ENCODE measurements at places on chromosomes 2 and 18. TPM values are rescaled to one million over a fixed set of nuclear protein-coding genes. Genes with fewer than 3 reads are reported as not detected.

ARHGAP15 gene
- 56.2 TPM for total RNA-seq

DNA sequence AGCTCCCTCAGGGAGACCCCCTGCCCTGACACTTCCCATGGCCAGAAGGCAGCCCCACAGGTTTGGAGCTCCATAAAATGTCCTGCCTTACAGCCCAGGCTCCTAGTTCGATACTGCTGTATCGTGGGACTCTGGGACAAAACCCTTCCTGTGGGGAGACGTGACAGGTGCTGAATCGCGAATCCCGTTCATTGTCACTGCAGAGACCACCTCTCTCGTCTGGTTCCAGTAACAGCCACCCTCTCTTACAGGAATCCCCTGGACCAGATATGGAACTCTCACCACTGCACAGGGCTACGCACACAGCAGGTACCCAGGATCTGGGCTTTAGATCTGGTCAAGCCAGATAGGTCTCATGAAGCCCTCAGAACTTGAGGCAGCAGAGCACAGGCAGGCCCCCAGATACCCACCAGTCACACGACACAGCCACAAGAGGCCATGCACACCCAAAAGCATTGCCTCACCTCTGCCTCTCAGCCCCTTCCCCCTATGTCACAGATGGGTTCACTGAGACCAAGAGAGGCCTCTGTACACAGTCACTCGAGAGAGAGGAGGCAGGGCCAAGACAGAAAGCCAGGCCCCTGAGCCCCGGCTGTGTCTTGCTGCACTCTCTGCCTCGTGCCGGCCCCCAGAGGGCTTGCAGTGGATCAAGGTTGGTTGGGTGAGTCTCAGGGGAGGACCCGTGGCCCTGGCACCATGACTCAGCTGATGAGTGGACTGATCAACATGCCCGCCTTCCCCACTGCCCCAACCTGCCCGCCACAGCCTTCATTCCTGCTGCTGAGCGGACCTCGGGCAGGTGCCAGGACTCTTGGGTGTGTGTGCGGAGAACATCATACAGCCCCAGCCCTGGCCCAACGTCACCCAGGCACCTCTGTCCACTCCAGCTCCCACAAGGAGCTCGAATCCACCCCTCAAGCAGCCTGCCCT lies 7.6 kb downstream of the SDC1 start:
- H3K4me1 ChIP-seq, result no peaks in the 10 kb centered on the region
- no peak for DNase-seq
- peaks cover 27% of the 10 kb centered on the region for H3K27me3 ChIP-seq
- no peak overlapping the region for H3K4me3 ChIP-seq
- H3K36me3 ChIP-seq, result no peaks in the 10 kb centered on the region

MAP3K19 gene
- total RNA-seq, result not detected

- DNase-seq, result peak; percentile 91
- no peak overlapping the region for H3K27ac ChIP-seq
- H3K4me3 ChIP-seq, result no peak overlapping the region
- H3K4me1 ChIP-seq, result no peaks in the 10 kb centered on the region
- H3K36me3 ChIP-seq, result no peaks in the 10 kb centered on the region
Measured at GRCh38 chr2:239035361-239035814, 187.5 kb downstream of the TWIST2 start.

- no peaks in the 10 kb centered on the region for H3K36me3 ChIP-seq
- no peak overlapping the region for H3K4me3 ChIP-seq
- no peaks in the 10 kb centered on the region for H3K4me1 ChIP-seq
- H3K27me3 ChIP-seq, result no peaks in the 10 kb centered on the region
Measured at GRCh38 chr2:18855027-18855426, 265.7 kb upstream of the NT5C1B start.

SPIRE1 gene
- 7.6 TPM for total RNA-seq

DNA sequence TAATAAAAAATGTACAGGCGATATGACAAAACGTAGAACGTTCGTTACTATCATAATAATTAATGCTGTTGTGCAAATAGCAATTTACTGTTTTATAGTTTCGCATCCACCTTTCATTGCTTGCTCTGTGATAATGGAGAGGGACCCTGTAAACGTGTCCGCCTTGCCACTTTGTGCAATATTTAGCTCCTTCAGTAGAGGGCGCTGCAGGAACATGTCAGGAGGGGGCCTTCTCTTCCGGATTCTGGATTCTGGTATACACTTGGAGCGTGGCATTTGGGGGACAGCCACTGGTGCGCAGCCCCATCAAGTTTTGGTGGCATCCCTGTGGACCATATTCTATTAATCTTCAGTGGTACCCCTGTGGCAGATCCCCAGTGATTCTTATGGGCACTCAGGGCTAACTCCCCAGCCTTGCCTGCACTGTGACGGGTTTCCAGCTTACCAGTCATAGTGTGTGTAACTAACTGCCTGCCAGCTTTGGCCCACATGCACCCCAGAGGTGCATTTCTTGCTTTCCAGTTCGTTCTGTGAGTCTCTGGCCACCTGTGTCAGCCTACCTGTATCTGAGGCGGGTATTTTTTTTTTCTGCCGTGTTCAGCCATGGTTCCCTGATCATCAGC lies 140.3 kb downstream of the CYRIA start:
- H3K4me1 ChIP-seq, result no peaks in the 10 kb centered on the region
- H3K27me3 ChIP-seq, result peaks cover 5% of the 10 kb centered on the region
- H3K4me3 ChIP-seq, result no peak overlapping the region
- peak; percentile 73 for DNase-seq
- no peak overlapping the region for H3K27ac ChIP-seq

CDK5R2 gene
- total RNA-seq, result not detected

TMEM37 gene
- not detected for total RNA-seq

LIMS3 gene
- not detected for total RNA-seq

CCDC85A gene
- total RNA-seq, result not detected

ELMOD3 gene
- total RNA-seq, result 16.7 TPM

DNA sequence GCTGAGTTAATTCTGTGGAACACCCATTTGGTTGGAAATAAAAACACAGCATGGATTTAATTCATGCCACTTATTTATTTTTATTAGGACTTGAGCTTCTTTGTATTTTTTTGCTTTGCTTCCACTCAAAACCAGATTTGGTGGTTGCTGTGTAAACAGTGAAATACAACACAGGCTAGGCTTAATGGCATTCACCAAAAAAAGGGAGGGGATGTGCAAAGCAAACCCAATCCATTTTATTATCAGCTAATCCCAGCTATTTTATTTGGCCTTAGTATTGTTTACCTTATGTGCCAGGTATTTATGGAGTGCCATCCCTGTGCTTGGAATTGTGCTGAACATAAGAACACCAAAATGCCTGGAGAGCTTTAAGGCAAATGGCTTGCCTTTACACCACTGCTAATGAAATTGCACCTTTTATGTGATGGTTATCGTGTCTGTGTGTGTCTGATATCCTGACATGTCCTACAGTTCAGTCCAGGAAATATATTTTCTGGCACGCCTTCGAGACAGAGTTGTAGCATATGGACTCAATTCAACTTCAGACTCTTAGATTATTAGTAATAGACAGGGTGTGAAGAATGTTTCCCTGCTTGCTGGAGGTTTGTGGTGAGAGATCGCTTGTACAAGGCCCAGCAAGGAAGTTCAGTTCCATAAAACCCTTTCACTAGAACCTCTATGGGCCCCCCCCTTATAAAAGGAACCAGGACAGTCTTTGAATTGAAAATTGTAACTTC lies 99.6 kb downstream of the PRPF40A start:
- no peak overlapping the region for H3K4me3 ChIP-seq
- DNase-seq, result no peak
- no peak overlapping the region for H3K27ac ChIP-seq
- peaks cover 9% of the 10 kb centered on the region for H3K4me1 ChIP-seq

APCDD1 gene
- not detected for total RNA-seq

GRCh38 chr18:59701272-59701671 lies 4.0 kb upstream of the CCBE1 start:
- H3K4me1 ChIP-seq, result peaks cover 6% of the 10 kb centered on the region
- no peaks in the 10 kb centered on the region for H3K36me3 ChIP-seq
- DNase-seq, result no peak
- no peak overlapping the region for H3K27ac ChIP-seq

VAMP8 gene
- 90.9 TPM for total RNA-seq

FIGN gene
- total RNA-seq, result not detected

ALS2 gene
- total RNA-seq, result 11.3 TPM

DNA sequence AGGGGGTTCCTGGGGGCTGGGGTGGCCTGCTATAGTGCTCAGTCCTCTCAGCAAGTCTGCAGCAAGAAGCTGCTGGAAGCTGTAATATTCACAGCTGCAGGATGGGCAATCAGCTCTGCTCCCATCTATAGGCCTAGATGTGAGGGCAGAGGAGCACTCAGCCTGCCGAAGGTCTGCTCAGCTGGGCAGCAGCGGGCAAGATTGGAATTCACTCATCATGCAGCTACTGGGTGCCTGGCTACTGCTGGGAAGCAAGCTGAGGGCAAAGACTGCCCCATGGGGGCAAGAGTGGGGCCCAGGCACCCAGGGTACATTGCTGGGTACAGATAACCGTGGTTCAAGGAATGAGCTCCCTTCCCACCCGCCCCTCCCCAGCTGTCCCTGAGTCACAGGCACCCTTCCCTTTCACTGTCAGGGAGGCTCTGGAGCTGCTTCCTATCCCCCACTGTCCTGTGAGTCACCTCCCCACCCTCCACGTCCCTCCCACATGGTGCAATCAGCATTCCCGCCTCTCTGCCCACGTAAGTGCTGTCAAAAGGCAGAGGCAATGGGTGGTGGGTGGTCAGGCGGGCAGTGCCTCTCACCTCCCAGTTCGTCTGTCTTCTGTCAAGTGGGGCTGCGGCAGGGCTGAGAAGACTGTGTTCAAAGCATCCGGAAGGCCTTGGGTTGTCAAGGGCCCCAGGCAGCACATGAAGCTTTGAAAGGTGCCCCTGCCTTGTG lies 169.2 kb downstream of the TRIM43 start:
- H3K36me3 ChIP-seq, result no peaks in the 10 kb centered on the region
- no peaks in the 10 kb centered on the region for H3K27me3 ChIP-seq
- no peak overlapping the region for H3K4me3 ChIP-seq
- H3K4me1 ChIP-seq, result no peaks in the 10 kb centered on the region
- H3K27ac ChIP-seq, result no peak overlapping the region

GRCh38 chr2:101063352-101064124 lies 61.4 kb downstream of the RPL31 start:
- no peaks in the 10 kb centered on the region for H3K4me1 ChIP-seq
- H3K36me3 ChIP-seq, result no peaks in the 10 kb centered on the region
- H3K27me3 ChIP-seq, result no peaks in the 10 kb centered on the region
- no peak for DNase-seq

DNA sequence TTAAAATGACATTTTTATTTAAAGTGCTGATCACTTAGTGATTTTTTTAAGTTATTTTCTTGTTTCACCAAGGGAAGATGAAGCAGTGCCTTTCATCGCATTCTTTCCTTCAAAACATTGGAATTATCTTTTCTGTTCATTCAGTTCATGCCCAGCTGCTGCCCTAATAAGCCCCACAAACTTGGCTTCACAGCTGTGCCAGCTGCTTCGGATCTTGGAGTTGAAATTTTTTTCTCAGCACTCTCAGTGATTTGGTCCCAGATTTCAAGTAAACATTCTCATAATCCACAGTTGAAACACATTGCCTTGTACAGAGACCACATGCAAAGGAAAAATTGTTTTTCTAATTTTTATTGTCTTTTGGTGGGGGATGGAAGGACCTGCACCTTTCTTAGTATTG lies 353.3 kb upstream of the LRP1B start:
- no peaks in the 10 kb centered on the region for H3K36me3 ChIP-seq
- H3K27ac ChIP-seq, result no peak overlapping the region
- H3K27me3 ChIP-seq, result no peaks in the 10 kb centered on the region
- DNase-seq, result no peak
- H3K4me3 ChIP-seq, result no peak overlapping the region

- peaks cover 13% of the 10 kb centered on the region for H3K27me3 ChIP-seq
- H3K36me3 ChIP-seq, result no peaks in the 10 kb centered on the region
- H3K4me3 ChIP-seq, result no peak overlapping the region
- H3K4me1 ChIP-seq, result no peaks in the 10 kb centered on the region
- no peak overlapping the region for H3K27ac ChIP-seq
- no peak for DNase-seq
Measured at GRCh38 chr2:216732334-216732733, 37.0 kb upstream of the IGFBP5 start.

DNA sequence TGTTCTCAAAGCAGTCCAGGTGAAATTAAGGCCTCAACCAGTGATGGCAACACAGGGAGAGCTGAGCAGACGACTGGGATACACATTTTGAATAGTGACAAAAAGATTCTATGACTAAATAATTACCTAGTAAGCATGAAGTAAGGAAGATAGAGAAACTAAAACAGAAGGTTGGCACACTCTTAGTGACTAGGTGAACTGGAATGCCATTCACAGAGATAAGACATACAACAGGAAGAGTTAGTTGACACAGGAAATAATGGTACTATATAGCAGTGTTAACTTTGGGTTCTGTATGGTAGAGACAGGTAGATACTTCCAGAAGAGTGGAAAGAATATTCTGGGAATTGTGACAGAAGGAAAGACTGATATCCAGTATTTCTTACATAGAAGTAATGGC lies 181.8 kb upstream of the NT5C1B start:
- H3K27ac ChIP-seq, result no peak overlapping the region
- no peak overlapping the region for H3K4me3 ChIP-seq
- no peaks in the 10 kb centered on the region for H3K27me3 ChIP-seq
- H3K4me1 ChIP-seq, result no peaks in the 10 kb centered on the region

DNA sequence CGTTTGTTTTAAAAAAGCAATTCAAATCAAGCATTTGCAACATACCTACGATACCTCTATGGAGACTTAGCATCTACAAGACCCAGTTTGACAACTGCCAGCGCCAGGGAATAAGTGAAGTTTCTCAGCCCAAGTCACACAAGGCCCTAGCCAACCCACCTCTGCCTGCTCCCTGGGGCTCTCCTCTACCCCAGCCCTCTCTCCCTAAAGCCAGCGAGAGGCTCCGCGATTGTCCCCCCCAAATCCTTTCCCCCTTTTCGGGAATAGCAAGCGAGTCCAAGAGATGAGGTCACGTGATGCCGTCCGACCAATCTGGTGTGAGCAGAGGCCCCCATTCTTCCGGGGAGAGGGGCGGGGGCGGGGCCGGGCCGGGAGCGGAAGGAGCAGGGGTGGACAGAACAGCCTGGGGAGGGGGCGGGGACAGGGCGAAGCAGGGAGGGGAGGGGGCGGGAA lies 102.2 kb upstream of the RAB6C start:
- H3K36me3 ChIP-seq, result no peaks in the 10 kb centered on the region
- H3K27me3 ChIP-seq, result no peaks in the 10 kb centered on the region
- DNase-seq, result peak; percentile 90
- peak overlapping the region; percentile 82 for H3K27ac ChIP-seq
- H3K4me3 ChIP-seq, result peak overlapping the region; percentile 93

EVA1A gene
- total RNA-seq, result not detected

GRCh38 chr2:61380056-61380881 lies 90.6 kb downstream of the USP34 start:
- no peaks in the 10 kb centered on the region for H3K27me3 ChIP-seq
- no peak for DNase-seq
- H3K4me1 ChIP-seq, result no peaks in the 10 kb centered on the region
- H3K4me3 ChIP-seq, result no peak overlapping the region
- no peak overlapping the region for H3K27ac ChIP-seq

GRCh38 chr2:68044099-68044498 lies 18.7 kb downstream of the C1D start:
- H3K4me1 ChIP-seq, result no peaks in the 10 kb centered on the region
- peaks cover 12% of the 10 kb centered on the region for H3K36me3 ChIP-seq
- H3K4me3 ChIP-seq, result no peak overlapping the region
- no peak for DNase-seq
- no peaks in the 10 kb centered on the region for H3K27me3 ChIP-seq
- H3K27ac ChIP-seq, result no peak overlapping the region

- H3K27ac ChIP-seq, result no peak overlapping the region
- DNase-seq, result no peak
- no peaks in the 10 kb centered on the region for H3K36me3 ChIP-seq
- peaks cover 8% of the 10 kb centered on the region for H3K27me3 ChIP-seq
- H3K4me3 ChIP-seq, result no peak overlapping the region
Measured at GRCh38 chr2:127932199-127932876, 46.6 kb upstream of the AMMECR1L start.

KCNIP3 gene
- 0.28 TPM for total RNA-seq

GAL3ST2 gene
- 1.2 TPM for total RNA-seq
